ENCODE measurements at places on chromosomes 3 and 15. TPM values are rescaled to one million over a fixed set of nuclear protein-coding genes. Genes with fewer than 3 reads are reported as not detected.

DNA sequence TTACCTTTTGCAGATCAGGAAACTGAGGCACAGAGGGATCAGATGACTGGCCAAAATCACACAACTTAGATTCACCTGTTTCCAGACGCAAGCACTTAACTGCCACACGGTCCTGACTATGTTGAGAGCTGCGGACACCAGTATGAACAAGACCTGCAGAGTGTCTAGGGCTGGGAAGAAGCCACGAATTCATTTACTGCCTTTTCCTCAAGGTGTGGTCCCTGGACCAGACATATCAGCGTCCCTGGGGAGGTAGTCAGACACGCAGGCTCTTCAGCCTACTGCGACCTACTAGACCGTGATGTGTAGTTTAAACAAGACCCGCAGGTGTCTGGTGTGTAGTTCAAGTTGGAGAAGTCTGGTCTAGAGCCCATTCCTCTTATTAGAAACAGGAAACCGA, 541 bp upstream of the SLC6A11 start:
- no peak for DNase-seq

DNA sequence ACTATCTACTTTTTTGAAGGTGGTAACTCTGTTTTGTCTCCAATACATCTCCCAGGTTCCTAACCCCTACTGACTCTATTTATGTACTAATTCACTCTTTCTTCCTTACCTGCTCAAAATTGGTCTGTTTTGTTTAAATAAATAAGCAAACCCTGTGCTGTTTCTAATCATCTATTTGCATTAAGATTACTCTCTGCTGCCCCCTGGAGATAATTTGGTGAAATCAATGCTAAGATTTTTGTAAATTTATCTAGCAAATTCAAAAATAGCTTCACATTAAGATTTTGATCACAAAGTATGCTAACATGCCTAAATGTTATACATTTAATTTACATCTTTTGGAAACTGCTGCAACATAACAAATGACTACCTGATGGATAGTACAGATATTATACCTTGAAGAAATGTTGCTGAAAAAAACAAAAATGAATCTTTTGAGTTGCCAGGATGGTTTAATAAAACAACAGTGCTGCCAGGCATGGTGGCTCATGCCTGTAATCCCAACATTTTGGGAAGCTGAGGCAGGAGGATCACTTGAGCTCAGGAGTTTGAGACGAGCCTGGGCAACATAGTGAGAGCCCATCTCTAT, 4.4 kb upstream of the CD200R1 start:
- DNase-seq, result no peak

DNA sequence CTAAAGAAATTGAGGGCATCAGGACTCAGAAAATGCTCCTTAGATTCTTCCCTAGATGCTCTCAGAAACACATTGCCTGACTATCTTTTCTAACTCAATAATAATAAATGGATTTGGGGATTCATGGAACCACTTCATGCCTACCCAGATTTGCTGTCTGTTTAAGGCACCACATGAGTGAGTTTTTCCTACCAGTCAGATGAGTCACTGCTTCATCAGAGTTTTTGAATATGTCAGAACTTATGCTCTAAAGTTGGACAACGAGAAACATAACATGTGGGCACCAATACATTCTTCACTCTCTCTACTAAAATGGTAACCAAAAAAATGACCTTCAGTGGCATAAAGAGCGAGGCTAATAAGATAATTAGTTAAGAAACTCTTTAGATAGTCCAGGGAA, 1135.1 kb downstream of the TUSC7 start:
- DNase-seq, result no peak

DNA sequence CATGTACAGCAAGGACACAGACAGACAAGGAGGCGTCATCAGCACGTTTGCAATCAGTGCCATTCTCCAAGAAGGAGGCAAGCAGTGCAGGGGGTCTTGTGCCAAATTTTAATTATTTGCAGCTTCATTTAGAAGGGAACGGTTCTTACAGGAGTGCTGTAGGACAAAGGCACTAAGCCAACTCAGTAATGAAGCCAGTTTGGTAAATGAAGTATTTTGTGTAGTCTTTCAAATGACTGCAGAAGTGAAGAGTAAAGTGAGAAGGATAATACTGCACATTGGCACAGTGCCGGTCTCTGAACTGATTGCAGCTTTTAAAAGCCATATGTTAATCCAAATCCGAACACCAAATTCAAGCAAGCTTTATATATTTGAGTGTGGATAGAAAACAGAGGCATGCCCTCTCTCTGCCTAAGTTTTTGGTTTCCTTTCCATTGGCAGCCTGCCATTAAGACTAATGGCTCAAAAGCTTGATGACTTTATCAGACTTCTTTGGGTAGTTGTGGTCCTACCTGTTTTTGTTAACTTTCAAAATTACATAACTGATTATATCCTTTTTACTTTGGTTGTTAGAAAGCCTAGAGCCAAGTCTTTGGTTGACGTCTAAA, 101.3 kb downstream of the SENP2 start:
- no peak for DNase-seq

DNA sequence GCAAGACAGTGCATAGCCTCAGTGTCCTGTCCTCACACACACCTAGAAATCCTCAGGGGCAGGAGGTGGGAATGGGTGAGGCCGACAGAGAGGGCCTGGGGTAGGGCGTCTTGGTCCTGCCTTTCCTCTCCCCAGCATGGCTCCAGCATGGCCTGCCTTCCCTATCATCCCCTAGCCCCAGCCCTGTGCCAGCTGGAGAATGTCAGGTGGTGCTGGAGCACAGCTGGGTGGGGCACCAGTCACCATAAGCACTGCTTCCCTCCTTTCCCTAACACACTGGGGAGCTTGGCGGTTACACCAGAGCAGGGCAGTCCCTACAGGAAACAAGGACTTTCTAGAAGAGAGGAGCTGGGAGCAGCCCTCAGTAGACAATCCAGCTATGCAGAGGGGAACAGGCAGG, 236.8 kb downstream of the KLF13 start:
- no peak for DNase-seq

DNA sequence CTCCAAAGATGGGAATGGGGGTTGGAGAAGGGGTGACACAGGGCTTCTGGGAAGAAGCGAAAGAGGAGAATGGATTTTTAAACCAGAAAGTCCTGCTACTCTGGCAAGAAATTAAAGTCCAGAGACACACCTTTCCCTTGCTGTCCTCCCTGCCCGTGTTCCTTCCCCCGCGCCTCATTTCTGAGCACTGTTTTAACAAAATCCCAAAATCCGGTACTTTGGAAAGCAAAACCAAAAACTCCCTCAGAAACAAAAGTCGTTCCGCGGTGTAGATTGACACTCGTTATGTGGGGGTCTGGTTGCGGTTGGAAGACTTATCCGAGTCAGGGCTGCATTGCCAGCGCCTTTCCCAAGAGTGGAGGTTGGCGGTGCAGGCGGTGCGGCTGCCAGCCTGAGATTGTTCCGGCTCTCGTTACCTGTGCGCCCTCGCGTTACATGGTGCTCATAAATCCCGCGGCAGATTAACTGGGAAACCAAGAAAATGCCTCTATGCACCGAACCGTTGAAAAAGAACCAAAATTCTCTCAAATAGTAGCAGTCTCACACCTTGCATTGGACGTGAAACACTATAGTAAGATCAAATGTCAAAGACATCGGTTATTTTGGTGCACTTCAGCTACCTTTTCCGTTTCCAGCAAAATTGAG, 217.7 kb downstream of the MEIS2 start:
- peak; percentile 36 for DNase-seq

GRCh38 chr15:65521350-65521749, 3.9 kb upstream of the DPP8 start:
- DNase-seq, result no peak

DNA sequence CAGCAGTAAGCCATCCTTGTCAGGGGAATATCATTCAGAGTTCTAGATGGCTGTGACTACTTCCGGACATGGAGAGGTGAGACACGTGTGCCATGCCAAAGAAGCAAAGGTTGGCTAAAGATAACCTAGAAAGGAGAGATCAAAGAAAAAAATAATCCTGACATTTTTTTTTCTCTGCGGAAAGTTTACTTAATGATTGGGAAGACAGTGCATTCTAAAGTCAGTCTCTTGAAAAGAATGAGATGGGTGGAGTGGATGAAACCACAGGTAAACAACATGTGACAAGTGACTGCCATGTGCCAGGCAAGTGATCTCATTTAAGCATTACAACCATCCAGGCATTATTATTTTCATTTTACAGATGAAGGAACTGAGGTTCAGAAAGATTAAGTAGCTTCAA, 436.6 kb downstream of the SOX2 start:
- no peak for DNase-seq

- DNase-seq, result no peak
These were observed 637.9 kb downstream of the NLGN1 start for GRCh38 chr3:174035328-174035886.

DNA sequence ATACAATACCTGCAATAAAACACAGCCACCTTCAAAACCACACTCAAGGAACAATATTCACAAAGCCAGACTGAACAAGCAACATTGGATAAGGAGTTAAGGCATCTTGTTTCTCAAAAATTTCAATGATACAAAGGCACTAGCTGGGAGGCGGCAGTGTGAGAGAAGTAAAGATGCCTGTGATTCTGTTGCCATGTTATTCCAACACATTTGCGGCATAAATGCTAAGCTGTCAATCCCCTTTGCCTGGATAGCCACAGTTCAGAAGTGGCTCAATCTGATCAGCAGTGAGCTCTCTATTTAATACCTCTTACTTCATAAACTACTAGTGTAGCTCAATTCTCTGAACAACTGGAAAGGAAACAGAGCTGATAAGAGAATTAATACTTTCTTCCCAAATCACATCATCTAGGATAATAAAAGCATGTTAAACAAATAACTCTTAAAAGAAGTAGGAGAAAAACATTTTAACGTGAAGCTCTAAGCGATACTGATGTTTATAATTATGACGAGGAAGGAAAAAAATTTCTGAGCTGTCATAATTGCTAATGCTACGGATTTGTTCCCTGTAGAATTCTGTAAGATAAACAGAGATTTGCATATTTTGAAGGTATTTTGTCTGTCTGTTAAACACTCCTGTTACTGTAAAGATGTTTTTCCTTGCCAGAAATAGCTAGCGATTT, 358.4 kb downstream of the FOXP1 start:
- DNase-seq, result no peak

DNA sequence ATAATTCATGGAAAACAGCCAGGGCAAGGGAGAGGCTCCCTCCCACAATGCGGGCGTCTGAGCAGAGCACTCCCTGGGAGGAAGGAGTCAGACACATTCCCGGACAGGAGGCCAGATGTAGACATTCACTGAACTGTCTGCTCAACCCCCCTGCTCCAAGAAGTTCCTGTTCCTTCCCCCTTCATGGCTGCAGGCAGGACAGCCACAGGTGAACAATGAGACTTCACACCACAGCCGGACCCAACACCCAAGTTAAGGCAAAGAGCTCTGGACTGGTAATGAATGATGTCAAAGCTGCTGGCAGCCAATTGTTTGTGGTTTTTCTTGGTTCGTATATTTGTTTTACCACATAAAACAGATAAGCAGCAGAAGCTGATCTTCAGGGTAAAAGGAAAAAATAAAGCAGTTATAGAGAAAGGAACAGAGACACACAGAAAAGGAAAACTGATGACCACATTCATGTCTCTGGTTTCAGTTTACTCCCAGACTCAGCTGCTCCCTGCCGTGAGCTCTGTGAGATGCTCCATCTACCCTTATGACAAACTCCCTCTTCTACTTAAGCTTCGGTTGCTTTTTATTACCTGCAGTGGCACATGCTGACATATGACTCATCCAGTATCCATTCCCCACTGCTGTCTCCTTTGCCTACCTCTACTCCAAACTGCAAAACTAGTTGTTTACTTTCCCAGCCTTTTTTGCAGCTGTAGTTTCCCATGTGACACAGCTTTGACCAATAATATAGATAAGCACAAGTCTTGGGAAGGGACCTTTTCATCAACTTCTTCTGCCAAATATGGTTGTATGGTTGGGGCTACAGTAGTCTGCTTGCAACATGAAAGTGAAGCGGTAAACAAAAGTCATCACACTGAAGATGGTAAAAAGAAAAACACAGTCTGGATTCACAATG, 33.1 kb downstream of the DZIP1L start:
- DNase-seq, result no peak

DNA sequence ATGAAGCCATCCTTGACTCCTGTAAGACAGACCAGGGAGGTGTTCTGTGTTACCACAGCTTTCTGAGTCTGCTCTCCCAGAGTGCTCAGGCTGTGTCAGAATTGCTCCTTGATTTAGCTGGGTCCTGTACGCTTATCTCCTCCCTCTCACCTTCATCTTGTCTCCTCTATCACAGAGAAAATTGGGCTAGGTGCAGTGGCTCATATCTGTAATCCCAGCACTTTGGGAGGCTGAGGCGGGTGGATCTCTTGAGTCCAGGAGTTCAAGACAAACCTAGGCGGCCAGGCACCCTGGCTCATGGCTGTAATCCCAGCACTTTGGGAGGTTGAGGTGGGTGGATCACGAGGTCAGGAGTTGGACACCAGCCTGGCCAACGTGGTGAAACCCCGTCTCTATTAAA, 5.9 kb downstream of the SCAMP5 start:
- no peak for DNase-seq

- DNase-seq, result peak; percentile 70
These were observed 70.4 kb downstream of the HES1 start for GRCh38 chr3:194206320-194206719.

DNA sequence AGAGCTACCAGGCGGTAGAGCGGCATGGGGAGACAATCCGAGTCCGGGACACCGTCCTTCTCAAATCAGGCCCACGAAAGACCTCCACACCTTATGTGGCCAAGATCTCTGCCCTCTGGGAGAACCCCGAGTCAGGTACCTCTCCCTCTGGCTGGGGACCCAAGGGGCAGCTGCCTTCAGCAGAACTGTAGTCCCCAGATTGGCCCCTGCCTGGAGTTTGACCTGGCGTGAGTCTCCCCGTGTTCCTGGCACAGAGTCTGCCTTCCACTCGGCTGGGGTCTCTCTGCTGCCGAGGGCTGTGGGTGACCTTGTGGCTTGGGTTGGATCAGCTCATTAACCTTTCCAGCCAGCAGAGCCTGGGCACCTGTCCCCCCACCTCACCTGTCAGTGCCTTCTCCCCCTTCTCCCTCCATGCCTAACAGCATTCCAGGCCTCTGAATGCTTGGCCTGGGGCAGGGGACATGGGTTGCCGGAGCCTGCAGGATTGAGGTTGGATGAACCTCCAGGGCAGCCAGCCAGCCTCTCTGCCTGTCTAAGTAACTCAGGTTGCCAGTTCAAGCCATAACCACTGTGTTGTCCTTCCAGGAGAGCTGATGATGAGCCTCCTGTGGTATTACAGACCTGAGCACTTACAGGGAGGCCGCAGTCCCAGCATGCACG, 6.8 kb upstream of the CHST14 start:
- DNase-seq, result no peak

- DNase-seq, result no peak
These were observed 163.0 kb downstream of the TBC1D5 start for GRCh38 chr3:17579289-17580031.

GRCh38 chr15:38558372-38559059, 6.1 kb downstream of the RASGRP1 start:
- no peak for DNase-seq

The CCDC13 gene
- total RNA-seq, result 0.17 TPM

The CDCP1 gene
- total RNA-seq, result 0.30 TPM

The AGTR1 gene
- total RNA-seq, result 2.2 TPM

The CPLX3 gene
- total RNA-seq, result 4.1 TPM

Data from left ventricle myocardium superior (tissue), 1 donor.